ENCODE measurements at places on chromosomes 5 and 9.
A peak's percentile ranks its signal among the peaks of the same experiment; 100 is the strongest.

- no peak for DNase-seq
Measured at GRCh38 chr9:5435912-5436311, 1.8 kb downstream of the PLGRKT start.

GRCh38 chr5:172496671-172497371 lies 42.5 kb upstream of the SH3PXD2B start:
- DNase-seq, result peak; percentile 66

GRCh38 chr9:138083873-138084272 lies 206.3 kb downstream of the CACNA1B start:
- no peak for DNase-seq

DNA sequence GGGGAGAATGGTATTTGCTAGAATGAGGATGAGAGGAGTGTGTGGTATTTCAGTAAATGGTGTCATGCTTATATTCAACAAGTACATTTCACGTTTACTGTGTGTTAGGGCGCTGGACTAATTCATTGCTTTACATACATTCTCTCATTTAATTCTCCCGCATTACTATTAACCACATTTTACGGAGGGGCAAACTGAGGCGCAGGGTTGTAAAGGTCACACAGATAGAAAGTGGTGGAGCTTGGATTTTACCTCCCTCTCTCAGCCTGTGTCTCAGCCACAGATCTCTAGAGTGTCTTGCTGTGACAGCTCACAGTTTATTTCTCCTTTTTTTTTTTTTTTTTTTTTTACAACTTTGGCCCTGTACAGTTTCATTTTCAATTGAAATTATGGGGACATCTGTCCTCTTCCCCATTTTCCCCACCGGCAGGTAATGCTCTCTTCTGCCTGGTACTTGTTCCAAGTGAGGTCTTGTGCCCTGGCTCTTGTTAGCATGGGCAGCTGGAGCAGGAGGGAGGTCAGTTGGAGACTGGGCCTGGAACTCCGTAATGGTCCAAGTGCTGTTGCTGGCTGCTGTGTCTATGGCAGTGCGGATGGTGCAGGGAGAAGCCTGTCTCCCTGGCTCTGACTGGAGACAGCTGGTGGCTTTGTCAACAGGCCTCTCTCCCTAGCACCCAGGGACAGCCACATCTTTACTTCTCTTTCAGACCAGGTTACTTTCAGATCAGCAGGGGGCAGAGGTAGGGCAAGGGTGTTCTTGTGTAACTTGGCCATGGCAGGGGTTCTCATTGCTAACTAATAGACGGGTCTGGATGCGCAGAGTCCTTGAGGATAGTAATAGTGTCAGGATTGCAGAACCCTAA lies 20.5 kb upstream of the NDST1 start:
- DNase-seq, result peak; percentile 61

DNA sequence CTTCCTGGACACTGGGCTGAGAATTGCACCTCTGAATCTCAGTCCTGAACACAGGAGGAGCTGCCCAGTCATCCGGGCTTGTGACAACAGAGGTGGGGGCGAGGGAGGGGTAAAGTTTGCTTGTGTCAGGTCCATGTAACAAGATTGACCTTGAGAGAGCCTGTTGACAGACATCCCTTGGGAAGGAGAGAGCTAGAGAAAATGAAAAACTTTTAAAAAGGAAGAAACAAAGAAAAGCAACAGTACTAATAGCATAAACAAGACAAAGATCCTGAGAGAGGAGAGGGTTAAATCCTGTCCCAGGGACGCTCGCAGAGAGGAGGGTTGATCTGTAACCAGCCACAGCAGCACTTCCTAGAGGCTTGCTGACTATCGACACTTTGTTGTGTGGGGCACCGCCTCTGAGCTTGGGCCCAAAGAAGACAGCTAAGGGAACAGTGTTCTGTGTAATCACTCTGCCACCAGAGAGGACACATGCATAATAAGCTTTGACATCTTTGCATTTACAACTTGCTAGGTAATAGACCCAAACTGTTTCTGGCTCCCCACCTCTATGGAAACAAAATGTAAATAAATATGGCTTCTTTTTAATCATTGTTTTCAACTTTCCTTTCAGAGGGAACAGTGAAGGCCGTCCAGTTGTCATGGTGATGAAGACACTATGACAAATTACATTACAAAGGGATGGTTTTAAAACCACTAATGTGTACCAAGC lies 363.7 kb downstream of the CSNK1G3 start:
- DNase-seq, result peak; percentile 64

DNA sequence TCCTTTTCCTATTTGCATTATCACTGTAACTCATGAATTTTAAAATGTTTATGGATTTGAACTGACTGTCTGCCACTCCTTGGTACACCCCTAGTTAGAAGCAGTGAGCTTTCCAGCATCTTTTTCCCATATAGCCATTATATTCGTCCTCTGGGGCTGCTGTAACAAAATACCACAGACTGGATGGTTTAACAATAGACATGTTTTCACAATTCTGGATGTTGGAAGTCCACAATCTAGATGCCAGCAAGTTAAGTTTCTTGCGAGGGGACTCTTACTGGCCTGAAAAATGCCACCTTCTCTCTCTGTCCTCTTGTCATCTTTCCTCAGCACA lies 530.0 kb downstream of the SEMA5A start:
- no peak for DNase-seq

- DNase-seq, result no peak
Measured at GRCh38 chr5:96893342-96893741, 17.0 kb downstream of the ERAP2 start.

DNA sequence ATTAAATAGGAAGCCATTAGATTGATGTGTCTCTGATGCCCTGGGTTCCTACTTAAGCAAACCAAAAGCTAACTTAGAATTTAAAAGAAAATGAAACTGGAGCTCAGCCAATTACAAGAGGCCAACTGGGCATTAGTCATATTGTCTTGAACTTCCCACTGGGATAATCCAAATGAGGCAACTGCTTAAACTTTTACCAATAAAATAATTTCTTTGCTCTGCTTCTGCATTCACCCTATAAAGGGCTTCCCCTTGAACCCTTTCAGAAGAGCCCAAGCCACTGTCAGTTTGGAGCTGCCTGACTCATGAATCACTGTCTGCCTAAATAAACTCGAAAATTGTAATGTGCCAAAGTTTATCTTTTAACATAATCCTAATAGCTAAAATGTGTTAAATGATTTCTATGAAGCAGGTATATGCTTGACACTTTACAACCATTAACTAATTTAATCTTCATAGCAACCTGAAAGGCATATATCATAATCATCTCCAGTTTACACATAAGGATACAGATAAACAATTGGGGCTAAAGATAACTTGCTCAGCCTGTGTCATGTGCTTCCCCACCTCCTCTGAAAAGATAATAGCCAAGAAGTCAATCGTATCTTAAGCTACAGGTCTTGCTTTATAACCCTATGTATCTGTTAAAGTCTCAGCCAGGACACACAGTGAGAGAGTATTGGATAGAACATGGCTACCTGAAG lies 11.5 kb downstream of the GPR150 start:
- no peak for DNase-seq

GRCh38 chr5:16992444-16992843 lies 56.4 kb upstream of the MYO10 start:
- no peak for DNase-seq

GRCh38 chr5:151509231-151509630 lies 61.8 kb downstream of the SLC36A1 start:
- no peak for DNase-seq

DNA sequence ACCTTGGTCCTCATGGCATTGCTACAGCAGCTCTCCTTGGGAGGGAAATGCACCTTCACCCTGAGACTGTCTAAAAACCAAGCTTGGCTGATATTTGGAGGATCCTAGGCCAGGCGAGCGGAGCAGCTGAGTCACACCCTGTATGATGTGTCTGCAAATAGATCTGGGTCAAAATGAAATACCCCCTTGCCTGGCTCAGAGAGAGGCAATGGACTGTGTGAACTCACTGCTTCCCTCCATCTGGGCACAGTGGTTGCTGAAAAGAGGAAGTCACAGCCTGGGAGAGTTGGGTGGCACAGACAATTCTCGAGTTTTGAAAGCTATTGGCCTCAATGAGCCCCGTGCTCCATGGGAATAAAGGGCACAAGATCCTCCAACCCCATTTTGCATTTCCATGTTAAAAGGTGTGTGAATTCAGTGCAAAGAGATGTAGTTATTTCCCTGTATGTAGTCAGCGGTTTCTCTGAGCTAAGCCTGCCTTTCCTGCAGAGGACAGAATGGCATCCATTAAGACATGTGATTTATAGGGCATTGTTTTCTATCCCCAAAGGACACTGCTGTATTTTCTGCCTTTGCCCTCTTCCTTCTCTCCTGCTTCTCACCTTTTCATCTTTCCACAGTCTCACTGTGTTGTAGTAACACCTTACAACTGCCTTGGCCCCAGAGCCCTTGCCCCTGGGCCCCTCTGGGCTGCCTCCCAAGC lies 177.2 kb downstream of the GADD45G start:
- DNase-seq, result no peak

DNA sequence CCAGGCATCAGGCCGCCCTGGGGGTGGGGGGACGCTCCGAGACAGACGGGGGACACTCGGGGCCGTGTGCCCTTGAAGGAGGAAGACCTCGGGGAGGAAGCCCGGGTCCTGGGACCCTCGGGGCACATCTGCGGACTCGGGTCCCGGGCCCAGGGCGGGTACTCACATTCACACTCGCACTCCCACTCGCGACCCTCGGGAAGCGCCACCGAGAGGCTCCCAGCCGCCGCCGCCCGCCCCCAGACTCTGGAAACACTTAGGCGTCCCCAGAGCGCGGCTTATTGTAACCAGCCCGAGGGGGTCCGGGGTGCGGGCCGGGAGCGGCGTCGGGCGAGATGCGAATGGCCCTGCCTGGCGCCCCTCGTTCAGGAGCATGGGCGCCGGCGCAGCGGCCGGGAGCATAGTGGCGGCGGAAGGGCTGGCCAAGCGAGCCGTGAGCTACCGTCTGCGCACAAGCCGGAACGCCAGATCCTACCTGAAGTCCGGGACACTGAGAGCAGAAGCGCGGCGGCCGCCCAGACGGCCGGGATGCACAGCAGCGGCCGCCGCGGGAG lies 559 bp downstream of the ROR2 start:
- no peak for DNase-seq

DNA sequence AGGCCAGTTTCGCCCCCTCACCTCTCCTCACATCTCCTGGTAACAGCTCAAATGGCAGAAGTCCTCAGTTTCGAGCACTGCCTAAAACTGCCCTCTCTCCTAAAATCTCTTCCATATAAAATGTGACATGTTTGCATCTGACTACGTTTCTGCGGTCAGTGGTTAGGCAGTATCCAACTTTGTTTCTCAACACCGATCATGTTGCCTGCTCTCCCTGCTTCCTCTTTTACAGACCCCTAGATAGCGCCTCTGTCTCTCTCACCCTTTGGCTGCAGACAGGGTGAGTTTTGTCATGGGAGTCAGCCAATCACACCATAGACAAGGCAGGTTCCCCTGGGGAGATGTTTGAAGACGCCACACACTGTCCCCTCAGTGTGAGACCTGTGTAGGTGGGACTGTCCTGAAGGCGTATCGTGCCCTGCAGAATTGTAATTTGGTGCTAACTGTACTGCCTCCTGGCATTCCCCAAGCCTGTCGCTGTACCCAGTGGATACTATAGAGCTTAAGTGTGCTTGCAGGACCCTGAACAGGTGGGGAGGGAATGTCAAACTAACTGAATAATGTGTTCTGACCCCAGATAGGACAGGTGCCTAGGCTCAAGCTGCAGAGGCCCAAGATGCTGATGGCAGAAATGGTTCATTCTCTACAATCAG lies 1.1 kb downstream of the HEXB start:
- DNase-seq, result peak; percentile 27

- no peak for DNase-seq
Measured at GRCh38 chr9:135340143-135340655, 139.4 kb upstream of the PPP1R26 start.

- peak; percentile 89 for DNase-seq
Measured at GRCh38 chr9:131282688-131283422, 6.5 kb upstream of the FAM78A start.

GRCh38 chr5:151464101-151464500 lies 16.7 kb downstream of the SLC36A1 start:
- no peak for DNase-seq

DNA sequence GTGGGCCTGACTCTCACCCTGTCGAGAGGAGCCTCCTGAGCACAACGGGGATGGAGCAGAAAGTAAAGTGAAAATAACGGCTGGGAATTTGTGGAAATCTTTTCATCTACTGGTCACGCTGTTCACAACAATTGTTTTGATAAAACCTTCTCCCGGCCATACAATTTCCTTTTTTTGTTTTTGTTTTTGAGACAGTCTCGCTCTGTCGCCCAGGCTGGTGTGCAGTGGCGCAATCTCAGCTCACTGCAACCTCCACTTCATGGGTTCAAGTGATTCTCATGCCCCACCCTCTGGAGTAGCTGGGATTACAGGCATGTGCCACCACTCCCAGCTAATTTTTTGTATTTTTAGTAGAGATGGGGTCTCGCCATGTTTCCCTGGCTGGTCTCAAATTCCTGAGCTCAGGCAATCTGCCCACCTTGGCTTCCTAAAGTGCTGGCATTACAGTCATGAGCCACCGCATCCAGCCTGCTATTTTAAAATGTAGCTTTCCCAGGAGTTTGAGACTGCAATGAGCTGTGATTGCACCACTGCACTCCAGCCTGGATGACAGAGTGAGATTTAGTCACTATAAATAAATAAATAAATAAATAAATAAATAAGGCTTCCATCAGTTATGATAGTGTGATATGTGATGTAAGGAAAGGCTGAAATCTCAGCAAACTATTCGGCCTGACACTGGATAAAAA lies 73.5 kb upstream of the PTGER4 start:
- no peak for DNase-seq

- no peak for DNase-seq
Measured at GRCh38 chr9:16622541-16622940, 247.9 kb downstream of the BNC2 start.

DNA sequence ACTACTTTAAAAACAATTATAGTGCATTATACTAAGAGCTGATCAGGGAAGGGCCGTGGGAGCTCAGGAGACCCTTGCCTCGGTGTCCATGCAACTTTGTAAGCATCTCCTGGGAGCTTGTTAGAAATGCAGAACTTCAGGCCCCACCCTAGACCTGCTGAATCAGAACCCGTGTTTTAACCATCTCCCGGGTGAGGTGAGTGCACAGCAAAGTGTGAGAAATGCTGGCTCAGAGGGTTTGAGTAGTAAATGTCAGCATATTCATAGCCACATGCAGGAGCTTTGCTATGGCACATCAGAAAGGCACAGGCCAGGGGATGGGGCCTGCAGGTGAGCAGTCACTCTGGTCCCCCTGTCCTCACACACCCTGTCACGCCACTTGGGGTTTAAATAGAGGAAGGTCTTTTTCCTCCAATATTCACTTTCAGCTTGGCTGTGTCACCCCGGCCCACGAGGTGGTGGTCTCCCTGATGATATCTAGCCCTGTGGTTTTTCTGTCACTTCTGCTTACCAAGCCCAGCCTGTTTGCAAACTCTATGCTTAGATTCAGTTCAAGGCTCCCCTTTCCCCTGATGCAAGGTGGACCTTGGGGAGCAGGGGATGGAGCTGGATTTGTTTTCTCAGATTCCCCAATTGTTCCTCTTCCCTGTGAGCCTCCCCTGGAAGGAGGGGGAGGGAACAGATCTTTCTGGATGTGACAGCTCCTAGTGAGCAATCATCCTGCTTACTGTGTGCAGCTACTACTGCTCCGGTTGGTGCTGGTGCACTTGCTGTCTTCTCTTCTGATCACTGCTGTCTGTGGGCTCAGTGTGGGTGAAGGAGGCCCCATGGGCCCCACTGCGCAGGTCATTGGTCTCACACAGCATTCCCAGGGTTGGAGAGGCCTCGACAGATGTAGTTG lies 51.8 kb upstream of the TGFBR1 start:
- DNase-seq, result no peak
